ENCODE measurements at places on chromosomes 12 and 14.

DNA sequence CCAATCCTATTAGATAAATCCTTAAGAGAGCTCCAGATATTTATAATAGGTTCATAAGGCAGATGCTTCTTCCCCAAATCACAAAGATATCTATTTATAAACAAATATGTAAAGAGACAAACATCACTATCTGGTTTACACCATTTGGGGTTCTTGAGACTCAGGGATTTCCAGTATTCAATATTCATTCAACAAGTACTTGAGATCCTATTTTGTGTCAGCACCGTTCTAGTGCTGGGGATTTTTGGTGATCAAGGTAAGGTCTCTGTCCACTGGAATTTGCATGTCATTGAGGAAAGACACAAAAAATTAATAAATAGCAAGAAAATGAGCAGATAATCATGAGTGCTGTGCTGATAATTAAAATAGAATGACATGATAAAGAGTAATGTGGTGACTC lies 222.7 kb upstream of the FOXN3 start:
- no peak for DNase-seq

DNA sequence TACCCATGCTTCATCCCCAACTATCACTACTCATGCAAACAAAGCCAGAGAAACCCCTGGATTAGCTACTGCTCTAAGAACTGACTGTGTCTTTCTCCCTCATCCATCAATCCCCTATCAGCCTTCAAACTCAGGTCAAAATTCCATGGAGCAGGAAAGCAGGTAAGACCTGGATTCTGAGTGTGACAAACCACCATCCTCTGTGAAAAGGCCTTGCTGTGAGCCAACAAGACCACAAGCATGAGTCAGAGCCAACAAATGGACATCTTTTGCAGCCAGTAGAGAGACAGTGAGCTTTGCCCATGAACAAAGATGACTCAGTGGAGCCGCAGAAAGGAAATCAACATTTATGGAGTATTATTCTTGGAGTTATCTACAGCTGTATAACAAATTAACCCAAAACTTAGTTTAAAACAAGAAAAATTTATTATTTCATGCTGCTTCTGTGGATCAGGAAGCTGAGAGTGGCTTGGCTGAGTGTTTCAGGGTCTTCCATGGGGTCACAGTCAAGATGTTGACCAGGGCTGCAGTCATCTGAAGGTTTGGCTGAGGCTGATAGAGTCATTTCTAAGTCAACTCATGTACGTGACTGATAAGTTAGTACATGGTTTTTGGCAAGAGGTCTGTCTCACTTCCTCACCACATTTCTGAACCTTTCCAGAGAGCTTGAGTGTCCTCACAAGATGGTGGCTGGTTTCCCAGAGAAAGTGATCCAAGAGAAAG lies 61.1 kb downstream of the PITPNM2 start:
- no peak for DNase-seq

- no peak for DNase-seq
Measured at GRCh38 chr14:44009642-44010041, 497.4 kb downstream of the FSCB start.

DNA sequence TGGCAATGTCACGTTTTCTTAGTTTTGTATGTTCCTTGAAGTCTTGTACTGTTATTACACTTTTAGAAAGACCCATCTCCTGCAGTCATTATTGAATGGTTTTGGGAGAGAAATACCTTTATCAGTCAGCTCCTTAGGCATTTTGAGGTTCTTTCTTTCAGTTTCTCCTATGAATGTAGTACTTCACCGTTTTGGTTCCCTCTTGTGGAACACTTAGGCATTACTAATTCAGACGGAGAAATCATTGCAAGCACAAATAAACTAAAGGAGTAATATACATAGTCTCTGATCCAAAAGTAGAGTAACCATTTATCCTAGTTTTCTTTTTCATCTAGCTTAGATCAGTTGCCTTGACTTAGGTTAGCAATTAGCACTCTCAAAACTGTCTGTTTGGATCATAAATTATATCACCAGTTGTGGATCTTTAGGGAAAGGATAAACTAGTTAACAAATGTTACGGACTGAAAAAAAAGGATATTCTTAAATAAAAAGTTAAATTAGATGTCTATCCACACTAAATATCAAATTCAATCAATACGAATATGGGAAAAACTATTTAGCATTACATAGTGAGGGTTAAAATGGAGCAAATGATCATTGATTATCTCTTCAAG lies 1538.3 kb upstream of the SEL1L start:
- DNase-seq, result no peak

GRCh38 chr12:103881261-103881660 lies 40.2 kb upstream of the NT5DC3 start:
- DNase-seq, result no peak

DNA sequence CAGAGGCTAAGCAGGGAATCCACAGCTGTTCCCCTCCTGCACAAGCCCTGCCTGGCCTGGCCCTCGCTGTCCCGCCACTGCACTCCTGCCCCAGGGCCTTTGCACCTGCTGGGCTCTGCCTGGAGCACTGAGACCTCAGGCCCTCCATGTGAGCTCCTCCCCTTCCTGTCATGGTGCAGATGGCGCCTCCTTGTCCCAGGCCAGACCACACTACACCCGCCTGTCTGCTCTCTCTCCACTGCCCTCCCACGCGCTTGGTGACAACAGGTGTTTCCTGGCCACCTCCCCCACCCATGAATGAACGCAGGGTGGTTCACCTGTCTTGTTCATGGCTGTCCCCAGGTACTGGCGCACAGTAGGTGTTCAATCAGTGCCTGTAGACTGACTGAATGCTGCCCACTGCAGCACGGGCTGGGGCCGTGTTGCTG lies 82.9 kb downstream of the NCOR2 start:
- DNase-seq, result no peak

DNA sequence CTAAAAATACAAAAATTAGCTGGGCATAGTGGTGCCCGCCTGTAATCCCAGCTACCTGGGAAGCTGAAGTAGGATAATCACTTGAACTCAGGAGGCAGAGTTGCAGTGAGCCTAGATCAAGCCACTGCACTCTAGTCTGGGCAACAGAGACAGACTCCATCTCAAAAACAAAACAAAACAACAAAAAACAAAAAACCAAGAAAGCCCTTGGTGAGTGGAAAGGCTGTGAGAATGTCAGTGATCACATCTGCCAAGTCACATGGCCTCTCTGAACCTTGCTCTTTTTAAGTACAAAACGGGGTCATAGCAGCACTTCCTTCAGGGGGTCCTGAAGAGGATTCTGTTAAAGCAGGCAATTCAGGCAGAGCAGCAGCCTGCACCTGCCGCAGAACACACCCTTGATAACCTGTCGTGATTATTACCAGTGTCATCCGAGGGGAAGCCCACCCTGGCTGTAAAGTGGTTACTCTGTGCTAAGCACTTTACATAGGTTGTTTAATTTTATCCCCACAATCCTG lies 9.6 kb downstream of the RPS6KL1 start:
- DNase-seq, result no peak

GRCh38 chr12:55034218-55034617 lies 14.4 kb downstream of the NEUROD4 start:
- peak; percentile 22 for DNase-seq

GRCh38 chr12:46435029-46435428 lies 62.5 kb upstream of the SLC38A2 start:
- DNase-seq, result no peak

DNA sequence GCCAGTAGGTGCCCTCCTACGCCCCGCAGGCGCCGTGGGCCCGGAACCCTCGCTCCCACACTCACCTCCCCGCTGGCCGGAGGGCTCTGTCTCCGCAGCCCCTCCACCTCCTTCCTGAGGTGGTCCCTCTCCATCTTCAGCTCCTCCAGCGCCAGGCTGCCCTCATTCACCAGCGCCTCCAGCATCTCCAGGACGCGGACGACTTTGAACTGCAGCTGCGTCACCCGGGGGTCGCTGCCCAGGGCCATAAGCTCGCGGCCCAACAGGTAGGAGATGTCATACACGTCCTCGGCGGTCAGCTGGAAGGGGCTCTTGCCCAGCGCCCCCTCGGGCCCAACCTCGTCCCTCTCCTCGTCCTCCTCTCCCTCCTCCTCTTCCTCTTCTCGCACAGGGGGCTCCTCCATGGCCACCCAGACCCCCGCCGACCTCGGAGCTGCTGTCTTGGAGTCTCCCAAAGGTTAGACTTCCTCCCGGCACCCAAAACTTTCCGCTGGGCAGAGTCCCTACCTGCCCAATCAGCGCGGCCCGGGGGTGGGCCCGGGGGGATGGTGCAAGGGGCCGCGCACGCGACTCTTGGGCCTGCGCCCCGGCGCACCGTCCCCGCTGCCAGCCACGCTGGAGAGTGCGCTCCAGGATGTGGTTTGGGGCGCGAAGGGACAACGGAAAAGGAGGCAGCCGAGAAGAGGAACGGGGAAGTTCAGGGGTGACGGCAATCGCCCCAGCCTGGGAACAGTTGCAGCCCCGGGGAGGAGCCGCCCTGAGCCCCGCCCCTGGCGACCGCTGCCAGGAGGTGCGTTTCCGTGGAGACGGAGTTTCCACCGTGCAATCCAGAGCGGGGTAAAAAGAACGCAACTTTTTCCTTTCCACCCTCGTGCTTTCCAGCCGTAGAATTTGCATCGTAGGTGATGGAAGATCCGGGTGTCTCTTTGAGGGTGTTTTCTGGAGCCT lies at the start of gene RILPL2:
TSS of gene RILPL2 (minus strand) at position 668 of the 948 bp plus-strand sequence. CDS start at position 404, 264 bp downstream.
- DNase-seq, result peak; percentile 49

DNA sequence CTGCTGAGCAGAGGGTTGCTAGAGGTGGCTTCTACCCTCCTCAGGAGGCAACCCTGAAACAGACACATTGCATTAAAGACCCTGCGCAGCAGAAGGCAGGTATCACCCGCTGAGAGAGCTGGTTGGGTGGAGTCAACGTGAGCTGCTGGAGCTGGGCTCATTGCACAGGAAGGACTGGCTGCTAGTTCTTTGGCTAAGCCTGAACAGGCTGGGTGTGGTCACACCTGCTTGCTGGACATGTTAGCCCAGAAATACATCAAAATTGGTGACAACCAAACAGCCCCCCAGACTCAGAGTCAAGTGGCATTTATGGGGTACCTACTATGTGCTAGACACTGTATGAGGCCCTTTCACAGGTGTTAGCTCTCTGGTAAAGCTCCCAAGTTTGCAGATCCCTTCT lies 33.8 kb upstream of the IRF2BPL start:
- no peak for DNase-seq

DNA sequence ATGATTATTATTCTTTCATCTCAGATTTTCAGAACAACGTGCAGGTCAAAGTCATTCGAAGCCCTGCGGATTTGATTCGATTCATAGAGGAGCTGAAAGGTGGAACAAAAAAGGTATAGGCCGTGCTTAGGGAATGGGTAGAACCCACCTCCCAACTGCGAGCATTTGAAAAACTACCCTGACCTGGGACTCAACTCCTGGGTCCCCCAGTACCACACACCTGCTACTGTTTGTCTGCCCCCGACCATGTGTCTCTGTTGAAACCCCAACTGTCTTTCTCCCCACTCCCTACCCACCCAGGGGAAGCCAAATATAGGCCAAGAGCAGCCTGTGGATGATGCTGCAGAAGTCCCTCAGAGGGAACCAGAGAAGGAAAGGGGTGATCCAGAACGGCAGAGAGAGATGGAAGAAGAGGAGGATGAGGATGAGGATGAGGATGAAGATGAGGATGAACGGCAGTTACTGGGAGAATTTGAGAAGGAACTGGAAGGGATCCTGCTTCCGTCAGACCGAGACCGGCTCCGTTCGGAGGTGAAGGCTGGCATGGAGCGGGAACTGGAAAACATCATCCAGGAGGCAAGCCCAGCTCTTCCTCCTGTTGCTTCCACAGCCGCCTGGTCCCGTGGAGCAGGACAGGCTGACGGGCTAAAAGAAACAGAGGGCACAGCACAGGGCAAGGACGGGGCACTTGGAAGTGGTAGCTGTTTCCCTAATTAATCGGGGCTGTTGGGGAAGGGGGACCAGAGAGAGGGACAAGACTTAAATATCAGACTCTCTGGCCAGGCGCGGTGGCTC lies 20.5 kb downstream of the AGAP2 start:
- no peak for DNase-seq

GRCh38 chr12:93306636-93307035 lies 71.1 kb upstream of the NUDT4 start:
- no peak for DNase-seq

DNA sequence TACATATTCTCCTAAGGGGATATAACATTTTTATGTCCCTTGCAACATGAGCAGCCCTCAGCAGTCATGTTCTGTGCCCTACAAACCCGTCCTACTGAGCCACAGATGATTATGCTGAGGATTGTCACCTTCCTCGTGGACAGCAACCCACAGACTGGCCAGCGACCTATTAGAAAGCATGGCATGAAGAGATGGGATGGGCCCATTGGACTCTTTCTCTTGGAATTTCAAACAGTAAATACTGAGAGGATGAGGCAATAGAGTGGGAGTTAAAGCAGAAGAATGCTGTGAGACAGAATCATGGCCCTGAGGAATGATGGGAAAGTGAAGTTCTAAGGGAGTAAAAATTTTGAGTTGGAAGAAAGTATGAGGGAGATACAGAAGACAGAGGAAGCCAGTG lies 149.9 kb upstream of the BTG1 start:
- no peak for DNase-seq

- DNase-seq, result no peak
Measured at GRCh38 chr12:2641207-2641606, 153.6 kb upstream of the FKBP4 start.

DNA sequence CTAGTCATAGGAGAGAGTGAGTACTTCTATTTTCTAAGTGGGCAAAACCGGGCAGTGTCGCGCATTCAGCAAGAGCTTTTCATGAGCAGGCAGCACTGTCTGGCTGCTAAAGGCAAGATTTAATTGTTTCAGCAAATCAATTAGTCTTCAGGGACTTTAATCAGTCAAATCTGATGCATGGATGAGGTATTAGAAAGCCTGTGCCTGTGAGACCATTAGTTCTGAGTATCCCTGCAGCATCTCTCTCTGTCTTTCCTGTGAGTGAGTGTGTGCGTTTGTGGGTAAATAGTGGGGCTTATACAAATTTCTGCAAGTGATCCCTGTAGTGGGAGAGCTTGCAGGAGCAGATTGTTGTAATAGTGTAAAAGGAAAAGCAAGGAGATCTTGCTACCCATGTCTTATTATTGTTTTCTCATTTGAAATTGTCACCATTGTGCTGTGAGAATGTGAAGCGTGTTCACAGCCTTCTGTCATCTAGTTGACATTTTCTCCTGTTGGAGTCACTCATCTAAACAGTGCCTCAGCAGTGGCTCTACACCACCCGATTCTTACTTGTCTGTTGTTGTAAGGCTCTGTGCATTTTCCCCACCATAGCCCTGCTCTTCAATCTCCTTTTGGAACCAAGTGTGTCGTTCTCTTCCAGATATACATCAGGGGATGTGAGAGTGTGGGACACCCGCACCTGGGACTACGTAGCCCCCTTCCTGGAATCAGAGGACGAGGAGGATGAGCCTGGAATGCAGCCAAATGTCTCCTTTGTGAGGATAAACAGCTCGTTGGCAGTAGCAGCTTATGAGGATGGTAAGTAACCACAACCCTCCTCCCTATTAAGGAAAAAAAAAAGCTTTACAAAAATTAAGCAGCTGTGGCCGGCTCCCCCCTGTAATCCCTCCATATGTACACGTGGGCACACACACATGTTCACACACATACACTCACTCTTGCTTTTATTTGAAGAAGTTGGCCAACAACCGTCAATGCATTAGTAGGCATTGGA lies 53.6 kb downstream of the FBXW8 start:
- DNase-seq, result no peak

DNA sequence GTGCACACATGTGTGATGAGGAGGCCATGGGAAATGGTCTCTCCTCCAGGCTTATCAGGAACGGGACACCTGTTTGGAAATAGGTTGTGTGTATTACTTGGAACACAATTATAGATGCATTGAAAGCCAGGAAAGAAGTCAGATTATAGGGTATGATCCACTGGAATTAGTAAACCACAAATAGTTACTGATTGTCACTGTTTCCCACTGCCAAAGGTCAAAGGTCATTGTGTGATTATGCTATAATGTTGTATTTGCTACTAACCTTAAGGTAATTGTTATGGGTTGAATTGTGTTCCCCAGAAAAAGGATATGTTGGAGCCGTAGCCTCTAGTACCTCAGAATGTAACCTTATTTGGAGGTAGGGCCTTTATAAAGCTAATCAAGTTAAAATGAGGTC lies 129.9 kb upstream of the FBXO33 start:
- no peak for DNase-seq

Measured in anterior cingulate cortex (tissue), 58 donors.